ENCODE measurements at places on chromosomes 4 and X.
A peak's percentile ranks its signal among the peaks of the same experiment; 100 is the strongest.

DNA sequence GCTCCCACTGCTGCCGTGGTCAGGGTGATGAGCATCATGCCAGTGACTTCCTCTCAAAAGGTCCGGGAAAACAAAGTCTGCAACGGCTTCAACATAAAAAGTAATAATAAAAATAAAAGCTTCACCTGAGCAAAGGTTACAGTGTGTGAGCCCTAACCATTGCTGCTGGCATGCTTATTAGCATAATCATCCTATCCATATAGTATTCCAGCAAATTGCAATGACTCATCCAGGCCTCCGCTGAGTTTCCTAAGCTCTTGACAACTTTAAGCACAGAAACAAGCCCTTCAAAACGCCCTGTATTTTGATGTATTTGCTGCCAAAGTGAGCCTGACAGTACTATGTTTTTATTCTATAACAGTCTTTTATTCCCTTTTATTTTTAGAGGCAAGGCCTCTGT is 100.5 kb downstream of the AASDH start:
- no peak for DNase-seq

DNA sequence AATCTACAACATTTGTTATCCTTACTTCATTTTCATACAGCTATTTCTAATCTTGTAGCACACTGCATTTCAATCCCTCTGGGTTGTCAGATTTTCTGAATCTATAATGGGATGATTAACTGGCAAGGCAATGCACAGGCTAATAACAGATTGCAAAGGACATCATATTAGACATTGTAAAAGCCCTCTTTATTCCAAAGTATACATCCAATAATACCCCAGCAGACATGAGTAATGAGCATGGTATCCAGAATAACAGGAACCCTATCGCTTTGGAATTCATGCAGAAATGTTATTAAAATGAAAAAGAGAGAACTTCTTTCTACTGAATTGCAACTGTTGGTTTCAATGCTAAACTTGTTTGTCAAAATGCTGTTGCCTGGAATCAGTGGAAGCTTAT is 122.9 kb downstream of the C4orf33 start:
- peak; percentile 69 for DNase-seq

DNA sequence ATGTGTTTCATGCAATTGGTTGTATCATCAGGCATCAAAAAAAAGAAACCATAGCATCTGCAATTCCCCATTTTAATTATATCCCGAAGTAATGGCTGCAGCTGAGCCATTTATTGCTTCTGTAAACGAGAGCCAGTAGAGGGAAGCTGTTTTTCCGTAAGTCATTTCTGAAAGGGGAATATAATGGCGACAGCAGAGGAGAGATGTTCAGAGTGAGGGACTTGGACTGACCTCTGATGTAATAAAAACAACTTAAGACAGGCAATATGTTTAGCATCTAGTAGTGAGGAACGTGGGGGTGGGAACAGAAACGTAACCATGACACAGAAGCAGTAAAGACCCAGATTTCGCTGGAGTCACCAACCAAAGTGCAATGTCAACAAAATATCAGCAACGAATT is 31.5 kb upstream of the NAA11 start:
- DNase-seq: no peak

- DNase-seq: peak; percentile 43
Observed at GRCh38 chr4:8589823-8590545, 2.6 kb upstream of the CPZ start.

GRCh38 chrX:54891573-54891972 is 29.1 kb upstream of the TRO start:
- peak; percentile 67 for DNase-seq

- DNase-seq: no peak
Observed at GRCh38 chr4:9920029-9920428, 101.3 kb downstream of the SLC2A9 start.

- peak; percentile 58 for DNase-seq
Observed at GRCh38 chrX:119488749-119489148, 20.5 kb downstream of the SLC25A5 start.

GRCh38 chr4:69104719-69105275 is 8.5 kb downstream of the UGT2B7 start:
- DNase-seq: no peak

- DNase-seq: no peak
Observed at GRCh38 chr4:98977557-98977956, 18.0 kb upstream of the METAP1 start.

DNA sequence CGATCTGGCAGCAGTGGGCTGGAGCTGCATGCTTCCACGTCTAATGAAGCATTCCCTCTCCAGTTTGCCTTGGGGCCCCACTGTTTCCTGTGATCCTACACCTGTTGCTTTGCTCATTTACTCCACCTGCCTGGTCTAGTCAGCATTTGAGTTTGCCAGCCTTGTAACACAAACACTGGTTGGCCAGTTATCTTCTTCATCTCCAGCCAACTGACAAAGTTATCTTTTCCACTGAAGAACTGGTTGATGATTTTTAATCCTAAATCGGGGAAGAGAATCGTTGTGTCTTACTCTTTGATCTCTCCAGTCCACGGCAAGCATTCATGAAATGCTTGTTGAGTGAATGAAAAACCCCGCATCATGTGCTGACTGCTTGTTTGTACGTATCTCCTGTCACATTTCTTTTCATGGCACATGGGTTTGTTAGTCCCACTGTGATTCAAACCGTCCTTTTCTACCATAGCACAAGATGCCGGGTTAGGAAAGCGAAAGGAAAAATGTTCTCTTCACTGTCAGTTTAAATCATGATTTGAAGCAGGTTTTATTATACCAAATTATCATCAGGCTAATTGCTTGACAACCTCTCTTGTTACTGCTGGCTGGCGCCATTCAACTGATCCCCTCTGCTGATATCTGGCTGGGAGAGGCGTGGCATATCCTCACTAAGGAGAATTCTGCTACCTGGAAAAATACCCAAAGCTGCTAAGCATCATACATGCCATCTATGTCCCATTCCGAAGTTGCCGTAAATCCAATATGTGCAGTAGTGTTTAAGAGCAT is 144.8 kb downstream of the SHROOM3 start:
- no peak for DNase-seq

DNA sequence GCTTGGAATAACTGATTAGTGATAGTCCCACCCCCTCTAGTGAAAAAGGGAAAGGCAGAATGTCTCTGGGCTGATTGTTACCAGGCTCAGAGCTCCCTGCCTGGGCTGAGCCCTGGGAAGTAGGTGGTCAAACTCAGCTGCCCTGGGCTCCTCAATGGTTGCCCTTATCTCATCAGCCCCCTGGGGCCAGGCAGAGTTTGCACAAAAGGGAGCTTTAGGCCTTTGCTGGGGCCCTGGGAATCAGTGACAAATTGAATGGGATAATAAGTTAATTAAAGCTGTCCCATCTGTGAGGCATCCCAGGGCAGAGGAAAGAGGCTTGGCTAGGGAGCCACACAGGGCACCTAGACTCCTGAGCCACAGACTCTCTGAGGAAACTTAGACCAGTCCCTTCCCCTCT is 89.0 kb downstream of the EFNB1 start:
- DNase-seq: no peak
